ENCODE measurements at places on chromosomes 11 and 22.

GRCh38 chr22:36853407-36854099, 7.3 kb upstream of the NCF4 start:
- peak; percentile 93 for DNase-seq

GRCh38 chr22:31230871-31231621, 18.9 kb downstream of the LIMK2 start:
- peak; percentile 24 for DNase-seq

DNA sequence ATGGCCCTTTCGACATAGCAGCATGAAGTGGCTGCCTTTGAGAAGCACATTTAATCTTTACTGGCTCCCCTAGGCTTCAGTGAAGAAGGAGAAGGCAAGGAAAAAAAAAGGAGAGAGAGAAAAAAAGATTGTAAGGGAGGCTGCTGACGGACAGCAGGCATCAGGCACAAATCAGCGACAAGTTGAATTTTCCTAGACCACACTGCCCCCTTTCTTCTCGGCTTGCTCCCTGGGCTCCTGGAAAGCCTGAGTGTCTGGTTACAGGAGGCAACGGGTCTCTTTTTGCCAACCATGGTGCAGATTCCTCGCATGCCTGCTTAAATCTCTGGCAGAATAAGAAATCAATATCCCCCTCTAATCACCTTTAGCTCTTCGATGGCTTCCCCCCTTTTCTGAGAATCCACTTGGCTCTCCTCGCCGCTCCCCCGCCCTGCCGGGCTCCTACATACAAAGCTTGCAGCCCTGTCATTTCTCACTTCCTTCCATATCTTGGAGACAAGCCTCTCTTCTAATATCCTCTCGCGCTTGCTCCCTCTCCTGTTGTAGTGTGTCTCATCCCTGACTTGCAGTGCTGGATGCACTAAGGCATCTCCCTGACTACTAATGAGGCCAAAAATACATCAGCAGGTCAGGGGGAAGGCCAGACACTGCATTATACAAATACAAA, 14.3 kb downstream of the BLID start:
- no peak for DNase-seq

DNA sequence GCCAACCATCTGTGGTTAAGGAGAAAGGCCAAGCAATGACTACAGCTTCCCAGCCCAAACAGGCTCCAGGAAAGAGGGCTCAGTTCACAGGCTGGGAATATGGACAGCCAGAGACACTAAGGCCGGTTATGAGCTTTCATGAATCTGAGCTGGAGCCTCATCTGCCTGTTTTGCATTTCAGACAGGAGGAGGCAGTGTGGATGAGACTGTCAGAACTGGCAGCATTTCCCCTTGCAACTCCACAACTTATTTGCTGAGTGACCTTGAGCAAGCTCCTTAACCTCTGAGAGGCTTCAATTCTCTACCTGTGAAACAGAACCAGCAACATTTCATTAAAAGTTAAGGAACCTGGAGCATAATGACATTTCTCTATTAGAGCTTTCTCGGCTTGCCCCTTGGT, 264.0 kb downstream of the ETS1 start:
- DNase-seq, result peak; percentile 49

- DNase-seq, result no peak
These were observed 53.4 kb downstream of the LIF start for GRCh38 chr22:30193031-30193775.

DNA sequence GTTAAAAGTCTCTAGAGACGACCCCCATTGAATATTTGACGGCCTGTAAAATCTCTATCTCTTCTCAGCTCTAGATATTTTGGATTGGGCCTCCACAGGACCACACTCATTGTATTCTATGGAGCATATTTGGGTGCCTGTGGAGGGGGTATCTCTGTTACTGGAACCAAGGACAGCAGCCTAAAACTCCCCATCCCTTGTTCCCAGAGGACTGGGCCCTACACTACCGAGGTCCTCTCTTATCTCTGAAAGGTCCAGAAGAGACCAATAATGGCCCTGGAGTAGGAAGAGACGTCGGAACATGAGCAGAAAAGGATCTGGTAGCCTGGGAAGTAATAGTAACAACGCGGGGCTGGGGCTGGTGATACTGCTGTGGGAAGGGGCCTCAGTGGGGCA, 542 bp downstream of the HPS4 start:
- no peak for DNase-seq

DNA sequence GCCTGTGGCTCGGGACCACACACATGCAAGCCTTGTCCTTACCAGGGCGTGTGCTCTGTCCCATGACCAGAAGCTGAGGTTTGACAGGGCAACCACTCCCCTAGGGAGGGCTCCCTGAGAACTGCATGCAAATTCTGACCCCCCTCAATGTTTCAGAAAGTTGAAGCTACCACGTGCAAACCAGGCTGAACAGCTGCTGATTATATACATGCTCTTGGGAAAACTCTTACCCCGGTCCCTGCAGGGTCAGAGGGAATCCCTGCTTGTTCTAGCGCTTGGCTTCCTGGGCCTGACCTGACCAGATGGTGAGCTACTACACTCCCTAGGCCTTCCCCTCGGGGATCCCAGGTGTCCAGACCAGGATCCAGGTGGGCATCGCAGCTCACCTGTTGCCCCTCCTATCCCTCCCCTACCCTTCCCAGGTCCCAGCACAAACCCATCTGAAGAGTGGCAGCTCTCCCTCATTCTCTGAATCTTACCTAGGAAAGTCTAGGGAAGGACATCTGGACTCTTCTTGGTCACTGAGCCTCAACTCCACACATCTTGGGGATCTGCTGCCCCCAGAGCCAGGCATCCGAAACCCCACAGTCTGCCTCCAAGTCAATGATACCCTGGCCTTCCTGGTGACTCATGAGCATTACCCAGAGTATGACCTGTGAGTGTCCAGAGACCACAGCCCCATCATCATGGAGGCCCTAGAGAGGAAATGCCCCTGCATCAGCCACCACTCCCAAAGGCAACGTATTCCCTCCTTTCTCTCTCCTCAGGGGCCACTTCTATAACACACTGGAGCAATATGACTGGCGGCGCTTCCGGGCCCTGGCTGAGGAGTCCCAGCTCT, 61.5 kb downstream of the BTG4 start:
- DNase-seq, result no peak

GRCh38 chr22:46540874-46541273, 3.5 kb upstream of the CELSR1 start:
- no peak for DNase-seq

- no peak for DNase-seq
These were observed 463.3 kb downstream of the SOX6 start for GRCh38 chr11:15893080-15893492.

- DNase-seq, result peak; percentile 82
These were observed 24.4 kb downstream of the P2RY2 start for GRCh38 chr11:73242251-73243092.

- DNase-seq, result no peak
These were observed 26.5 kb upstream of the IGSF22 start for GRCh38 chr11:18752502-18752901.

- DNase-seq, result peak; percentile 77
These were observed at the start of gene RIN1 for GRCh38 chr11:66336234-66337102. RIN1 (minus strand) TSS chr11:66336434; CDS start chr11:66336402, 32 bp downstream.

GRCh38 chr11:132901638-132902471, 630.4 kb downstream of the OPCML start:
- no peak for DNase-seq

DNA sequence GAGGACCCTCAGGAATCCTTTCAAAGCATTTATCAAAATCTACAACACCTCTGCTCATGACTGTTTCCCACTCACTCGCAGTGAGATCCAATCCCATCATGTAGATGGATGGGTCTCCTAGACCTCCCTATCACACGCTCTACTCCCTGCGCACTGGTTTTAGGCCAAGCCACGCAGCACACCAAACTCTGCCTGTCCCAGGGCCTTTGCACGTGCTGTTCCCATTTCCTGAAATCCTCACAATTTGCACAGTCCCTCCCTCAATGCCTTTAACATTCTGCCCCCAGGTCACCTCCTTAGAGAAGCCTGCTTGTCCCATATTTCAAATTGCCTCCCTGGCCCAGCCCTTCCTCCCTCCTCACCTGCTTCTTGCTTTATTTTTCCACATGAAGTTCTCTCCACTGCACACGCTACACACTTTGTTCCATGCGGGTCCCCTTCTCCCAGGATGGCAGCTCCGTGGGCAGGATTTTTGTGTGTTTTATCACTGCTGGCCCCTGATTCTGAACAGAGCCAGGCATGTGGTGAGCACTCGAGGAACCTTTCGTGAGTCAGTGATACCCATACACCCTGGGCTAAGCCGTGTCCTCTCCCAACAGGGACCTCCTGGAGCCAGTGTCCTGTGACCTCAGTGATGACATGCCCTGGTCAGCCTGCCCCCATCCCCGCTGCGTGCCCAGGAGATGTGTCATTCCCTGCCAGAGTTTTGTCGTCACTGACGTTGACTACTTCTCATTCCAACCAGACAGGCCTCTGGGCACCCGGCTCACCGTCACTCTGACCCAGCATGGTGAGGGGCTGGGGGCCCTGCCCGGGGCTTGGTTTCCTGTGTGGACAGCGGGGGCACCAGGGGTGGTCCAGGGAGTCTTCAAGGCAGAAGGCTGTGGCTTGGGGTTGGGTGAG, 12.2 kb downstream of the CSF2RB start:
- DNase-seq, result no peak

- no peak for DNase-seq
These were observed 45.2 kb downstream of the RASSF10 start for GRCh38 chr11:13054278-13054677.

DNA sequence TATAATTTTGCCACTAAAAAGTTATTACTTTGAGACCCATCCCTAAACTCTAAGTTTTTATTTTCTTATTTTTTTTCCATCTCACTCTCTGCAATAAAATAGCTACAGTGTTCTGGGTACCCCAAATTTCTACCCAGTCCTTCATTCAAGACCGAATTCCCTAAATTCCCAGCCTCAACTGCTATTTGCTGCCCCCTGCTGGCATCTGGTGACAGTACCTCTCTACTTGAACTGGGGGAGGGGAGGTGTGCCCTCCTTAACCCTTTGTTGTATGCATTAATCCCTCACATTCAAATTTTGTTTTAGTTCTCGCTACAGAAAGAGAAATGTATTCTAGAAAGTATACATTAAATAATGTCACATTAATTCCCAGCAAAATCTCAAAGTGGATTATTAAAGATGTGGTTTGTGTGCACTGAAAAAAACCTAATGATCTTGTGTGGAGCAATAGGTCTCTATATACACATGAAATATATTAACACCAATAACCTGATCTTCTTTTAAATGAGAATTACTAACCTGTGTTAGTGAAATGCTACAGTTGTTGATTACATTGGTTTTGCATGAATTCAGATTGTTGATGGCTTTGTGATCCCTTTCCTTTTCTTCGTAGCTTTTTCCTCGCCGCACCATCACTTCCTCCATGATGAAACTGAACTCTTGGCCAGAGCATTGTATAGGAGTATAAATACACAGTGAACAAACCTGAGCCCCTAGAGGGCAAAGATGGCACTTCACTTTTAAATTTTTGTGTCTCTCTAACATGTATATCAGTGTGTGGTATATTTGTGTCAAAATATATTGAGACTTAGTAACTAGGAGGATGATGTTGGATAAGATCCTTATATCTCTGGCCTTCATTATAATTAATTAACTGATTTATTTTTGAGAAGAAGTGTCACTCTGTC, 590.0 kb downstream of the METTL15 start:
- peak; percentile 46 for DNase-seq

- DNase-seq, result no peak
These were observed 6.5 kb downstream of the METTL15 start for GRCh38 chr11:28114731-28115130.

DNA sequence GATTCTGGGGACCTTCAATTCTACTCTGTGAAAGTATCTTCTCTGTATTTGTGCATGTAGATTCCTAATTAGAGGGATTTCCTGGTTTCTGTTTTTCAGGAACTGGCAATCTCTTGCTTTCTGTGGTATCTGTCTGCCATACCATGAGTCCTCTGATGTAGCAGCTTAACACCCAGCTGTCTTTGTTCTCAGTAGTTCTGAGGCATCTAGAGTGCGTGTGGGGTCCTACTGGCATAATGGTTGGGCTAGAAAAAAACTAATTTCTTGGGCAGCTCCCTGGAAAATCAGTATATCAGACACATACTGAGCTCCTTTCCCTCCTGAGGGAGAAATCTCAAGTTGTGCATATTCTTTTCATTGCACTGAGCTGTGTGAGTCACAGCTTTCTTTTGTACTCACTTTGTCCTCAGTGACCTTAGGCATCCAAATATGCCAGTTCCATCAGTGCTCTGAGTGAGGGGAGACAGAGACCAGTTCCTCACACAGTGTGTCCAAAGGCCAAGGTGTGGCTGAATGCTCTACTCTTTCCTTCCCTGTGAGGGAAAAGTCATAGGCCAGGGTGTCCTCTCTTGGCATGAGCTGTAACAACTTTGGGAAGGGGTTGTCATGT, 35.5 kb upstream of the SLC22A24 start:
- no peak for DNase-seq

- no peak for DNase-seq
These were observed 523.5 kb downstream of the TBC1D22A start for GRCh38 chr22:47285981-47286380.

GRCh38 chr11:86675017-86675416, 2.6 kb upstream of the ME3 start:
- DNase-seq, result no peak

DNA sequence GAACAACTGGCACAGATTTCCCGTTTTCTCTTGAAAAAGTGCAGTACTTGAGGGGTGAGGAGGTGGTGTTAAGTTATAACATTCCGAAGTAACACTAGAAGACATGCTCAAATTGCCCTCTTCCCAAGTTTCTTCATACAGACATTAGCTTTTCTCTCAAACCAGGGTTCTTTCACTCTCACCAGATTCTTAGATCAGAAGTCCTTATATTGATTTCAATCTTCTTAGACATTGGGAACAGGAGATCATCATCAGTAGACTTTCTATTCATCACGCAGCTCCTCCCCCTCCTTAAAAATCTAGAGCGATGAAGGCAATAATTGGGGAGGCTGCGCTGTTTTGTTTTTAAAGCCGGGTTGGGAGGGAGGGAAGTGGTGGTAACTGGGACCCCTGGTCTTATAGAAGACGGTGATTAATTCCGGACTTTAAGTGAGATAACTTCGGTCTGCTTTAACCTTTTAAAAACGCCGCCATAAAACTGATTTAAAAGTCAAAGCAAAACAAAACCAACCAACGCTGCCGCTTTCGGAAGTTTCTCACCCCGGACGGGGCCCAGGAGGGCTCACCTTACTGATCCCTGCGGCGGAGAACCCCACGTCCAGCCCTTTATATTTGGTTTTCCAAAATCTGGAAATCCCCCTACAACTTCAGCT, 665 bp downstream of the USP28 start:
- DNase-seq, result no peak
